ENCODE measurements at places on chromosomes 12 and 14.
A peak's percentile ranks its signal among the peaks of the same experiment; 100 is the strongest.

DNA sequence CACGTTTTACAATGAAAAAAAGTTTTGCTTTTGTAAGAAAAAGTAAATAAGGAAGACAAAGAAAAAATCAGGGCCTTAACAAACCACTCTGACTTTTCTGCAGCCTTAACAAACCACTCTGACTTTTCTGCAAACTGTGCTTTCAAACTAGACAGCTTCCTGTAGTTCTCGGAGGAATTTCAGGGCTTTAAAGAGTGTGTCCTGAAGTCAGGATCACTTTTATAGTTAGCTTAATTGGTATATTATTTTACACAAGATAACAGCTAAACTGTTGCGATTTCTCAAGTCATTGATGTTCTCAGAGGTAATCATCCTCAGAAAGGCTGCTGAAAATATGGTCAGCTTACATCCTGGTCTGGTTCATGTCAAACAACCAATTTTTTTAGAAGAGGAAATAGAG, 42.2 kb downstream of the TMEM117 start:
- DNase-seq: no peak

GRCh38 chr14:102833991-102834390, 56.7 kb downstream of the TRAF3 start:
- no peak for DNase-seq

DNA sequence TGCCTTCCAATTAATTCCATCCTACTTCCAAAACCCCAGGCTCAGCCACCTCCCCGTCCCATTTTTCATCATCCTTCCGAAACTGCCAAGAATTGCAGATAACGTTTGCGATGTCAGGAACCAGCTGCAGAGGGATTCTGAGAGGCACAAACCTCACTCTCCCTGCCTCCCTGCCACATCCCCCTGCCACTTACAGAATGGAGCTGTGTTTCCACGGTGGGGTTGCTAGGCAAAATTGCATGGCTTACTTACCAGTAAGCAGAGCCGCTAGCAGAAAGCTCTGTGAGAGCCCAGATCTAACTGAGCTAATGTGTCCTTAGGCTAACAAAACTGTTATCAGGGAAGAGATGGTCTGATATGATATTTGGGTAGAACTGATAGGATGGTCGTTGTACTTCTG, 127.4 kb downstream of the KCNK10 start:
- no peak for DNase-seq

DNA sequence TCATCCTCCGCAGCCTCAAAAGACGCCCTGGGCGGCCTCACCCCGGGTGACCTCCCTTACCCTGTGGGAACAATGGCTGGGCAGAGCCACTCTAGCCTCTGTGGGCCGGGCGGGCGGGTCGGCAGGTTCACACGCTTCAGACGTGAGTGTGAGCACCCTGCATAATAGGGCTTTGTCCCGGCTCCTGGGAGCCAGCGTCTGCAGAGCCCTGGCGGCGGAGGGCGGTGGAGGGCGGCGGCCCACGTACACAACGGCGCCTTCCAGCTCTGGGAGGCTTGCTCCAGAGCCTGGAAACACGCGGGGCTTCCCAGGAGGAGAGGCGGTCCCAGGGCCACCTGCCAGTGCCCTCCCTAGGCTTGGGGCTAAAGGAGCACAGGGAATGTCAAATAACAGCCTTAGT, 205.6 kb downstream of the BCL11B start:
- DNase-seq: no peak

- DNase-seq: no peak
Measured at GRCh38 chr12:116922194-116922897, 11.6 kb downstream of the FBXW8 start.

- no peak for DNase-seq
Measured at GRCh38 chr14:76499399-76499798, 123.5 kb downstream of the ESRRB start.

DNA sequence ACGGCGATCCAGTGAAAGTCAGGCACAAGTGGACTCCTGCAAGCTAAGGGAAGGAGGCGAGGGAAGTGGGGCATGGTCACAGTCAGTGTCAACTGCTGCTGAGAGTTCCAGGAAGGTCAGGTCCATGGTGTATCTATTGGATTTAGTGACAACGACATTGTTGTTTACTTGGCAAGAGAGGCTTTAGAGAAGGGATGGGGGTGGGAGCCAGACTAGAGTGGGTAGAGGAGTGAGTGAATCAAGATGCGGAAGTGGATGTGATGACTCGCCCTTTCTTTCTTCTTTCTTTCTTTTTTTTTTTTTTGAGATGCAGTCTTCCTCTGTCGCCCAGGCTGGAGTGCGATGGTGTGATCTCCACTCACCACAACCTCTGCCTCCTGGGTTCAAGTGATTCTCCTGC, 12.5 kb downstream of the P2RX7 start:
- DNase-seq: peak; percentile 23

DNA sequence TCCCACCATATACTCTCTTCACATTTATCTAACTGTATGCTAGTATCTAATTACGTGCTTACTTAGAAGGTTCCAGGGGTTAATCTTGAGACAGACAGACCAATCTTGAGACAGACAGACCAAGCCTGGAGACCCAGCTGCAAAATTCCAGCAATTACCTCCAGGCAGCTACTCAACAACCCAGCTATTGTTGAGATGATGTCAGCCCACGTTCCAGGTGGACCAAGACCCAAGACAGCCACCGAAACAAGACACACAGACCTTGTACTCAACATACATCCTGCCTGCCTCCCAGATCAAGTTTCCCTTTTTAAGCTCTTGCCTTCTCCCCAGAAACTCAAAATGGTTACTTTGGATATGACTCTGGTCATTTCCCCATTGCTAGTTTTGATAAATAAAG, 64.9 kb upstream of the VASH1 start:
- DNase-seq: no peak

DNA sequence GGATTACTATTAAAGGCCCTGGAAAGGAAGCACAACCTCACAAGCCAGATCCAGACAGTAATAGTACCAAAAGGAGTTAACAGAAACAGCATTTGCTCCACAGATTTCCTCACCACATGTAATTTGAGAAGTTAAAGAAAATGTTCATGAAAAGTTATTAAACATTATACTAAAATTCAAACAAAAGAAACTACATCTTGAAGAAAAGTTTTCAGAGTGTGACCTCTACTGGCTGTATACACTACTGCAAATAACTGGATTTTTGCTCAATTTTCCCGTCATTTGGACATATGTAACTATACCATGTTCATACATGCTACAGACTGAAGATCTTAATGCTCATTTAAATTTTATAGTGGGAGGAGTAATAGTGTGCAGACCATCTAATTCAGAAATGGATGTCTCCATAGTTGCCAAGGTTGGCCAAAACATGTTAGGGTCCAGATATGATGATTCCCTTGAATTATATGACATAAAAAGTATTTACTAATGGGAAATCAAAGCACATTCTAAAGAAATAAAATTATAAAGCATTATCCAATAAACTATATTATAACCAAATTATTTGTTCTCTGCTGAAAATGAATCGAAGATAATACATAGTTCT, 5.6 kb downstream of the KRR1 start:
- DNase-seq: no peak

GRCh38 chr12:10634427-10634826, 21.0 kb upstream of the MAGOHB start:
- DNase-seq: peak; percentile 82

- no peak for DNase-seq
Measured at GRCh38 chr12:80175307-80175930, 76.1 kb downstream of the OTOGL start.

- DNase-seq: no peak
Measured at GRCh38 chr14:92877757-92878431, 45.1 kb upstream of the CHGA start.

GRCh38 chr12:67885375-67886169, 103.7 kb upstream of the IFNG-AS1 start:
- DNase-seq: no peak

- no peak for DNase-seq
Measured at GRCh38 chr14:36194663-36195062, 18.1 kb upstream of the PTCSC3 start.

All from brain microvascular endothelial cell (primary cell).